ENCODE measurements at places on chromosomes 11 and 22. TPM values are rescaled to one million over a fixed set of nuclear protein-coding genes. Genes with fewer than 3 reads are reported as not detected.

The MMP13 gene
- not detected for total RNA-seq

The SPTBN2 gene
- total RNA-seq = 72.0 TPM

- H3K27ac ChIP-seq = no peak overlapping the region
- H3K36me3 ChIP-seq = no peaks in the 10 kb centered on the region
- H3K4me1 ChIP-seq = no peaks in the 10 kb centered on the region
- DNase-seq = no peak
Observed at GRCh38 chr22:47658182-47658581, 895.7 kb downstream of the TBC1D22A start.

- peaks cover 96% of the 10 kb centered on the region for H3K4me1 ChIP-seq
- no peak for DNase-seq
- no peak overlapping the region for H3K4me3 ChIP-seq
Observed at GRCh38 chr22:23245799-23246136, 65.5 kb downstream of the BCR start.

GRCh38 chr22:29121124-29121523 lies 48.3 kb downstream of the KREMEN1 start:
- no peaks in the 10 kb centered on the region for H3K36me3 ChIP-seq
- H3K27ac ChIP-seq = no peak overlapping the region
- no peaks in the 10 kb centered on the region for H3K27me3 ChIP-seq
- H3K4me3 ChIP-seq = no peak overlapping the region
- DNase-seq = no peak
